ENCODE measurements at places on chromosomes 7 and 10. TPM values are rescaled to one million over a fixed set of nuclear protein-coding genes. Genes with fewer than 3 reads are reported as not detected.

FAM204A gene
- total RNA-seq, result 22.5 TPM

HTR5A gene
- not detected for total RNA-seq

DNA sequence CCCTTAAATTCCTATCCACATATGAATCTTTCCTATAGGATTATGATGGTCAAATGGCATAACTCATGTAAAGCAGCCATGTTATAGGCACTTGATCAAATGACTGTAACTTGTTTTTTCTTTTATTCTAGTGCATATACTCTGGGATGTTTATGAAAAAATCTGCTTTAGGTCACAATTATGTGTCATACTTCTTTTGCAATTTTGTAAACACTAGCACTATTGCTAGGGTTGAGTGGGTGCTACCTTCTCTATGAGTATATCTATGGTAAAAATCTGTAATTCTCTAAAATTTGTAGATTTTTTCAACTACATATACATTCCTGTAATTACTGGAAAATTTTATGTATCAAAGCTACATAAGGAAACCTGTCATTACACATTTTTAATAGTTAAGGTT is 50.0 kb downstream of the HGF start:
- H3K27ac ChIP-seq, result no peak overlapping the region
- no peaks in the 10 kb centered on the region for H3K4me1 ChIP-seq
- no peak for DNase-seq
- no peaks in the 10 kb centered on the region for H3K27me3 ChIP-seq
- H3K4me3 ChIP-seq, result no peak overlapping the region
- H3K36me3 ChIP-seq, result no peaks in the 10 kb centered on the region

GRCh38 chr7:78530351-78530750 is 731.8 kb downstream of the PHTF2 start:
- DNase-seq, result no peak
- no peak overlapping the region for H3K27ac ChIP-seq
- no peaks in the 10 kb centered on the region for H3K27me3 ChIP-seq
- H3K4me1 ChIP-seq, result no peaks in the 10 kb centered on the region
- H3K4me3 ChIP-seq, result no peak overlapping the region

DNA sequence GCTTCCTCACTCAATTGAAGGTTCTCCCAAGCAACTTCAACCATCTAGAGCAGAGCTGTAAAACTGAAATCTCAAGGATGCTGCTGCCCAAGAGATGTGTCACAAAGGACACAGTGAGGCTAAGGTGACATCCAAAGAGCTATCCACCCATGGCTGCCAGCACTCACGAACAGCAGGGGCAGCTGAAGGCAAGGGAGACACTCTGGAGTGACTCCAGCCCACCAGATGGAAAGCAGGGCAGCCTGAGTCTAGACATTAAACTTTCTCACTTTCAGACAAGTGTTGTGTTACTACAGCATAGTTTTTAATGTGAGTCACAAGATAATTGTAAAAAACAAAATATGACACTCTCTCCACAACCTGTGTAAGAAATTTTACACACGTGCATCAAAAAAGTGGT is 113.5 kb downstream of the LARP4B start:
- H3K27ac ChIP-seq, result no peak overlapping the region
- H3K36me3 ChIP-seq, result peaks cover 44% of the 10 kb centered on the region
- no peaks in the 10 kb centered on the region for H3K4me1 ChIP-seq
- DNase-seq, result no peak
- no peak overlapping the region for H3K4me3 ChIP-seq

DNA sequence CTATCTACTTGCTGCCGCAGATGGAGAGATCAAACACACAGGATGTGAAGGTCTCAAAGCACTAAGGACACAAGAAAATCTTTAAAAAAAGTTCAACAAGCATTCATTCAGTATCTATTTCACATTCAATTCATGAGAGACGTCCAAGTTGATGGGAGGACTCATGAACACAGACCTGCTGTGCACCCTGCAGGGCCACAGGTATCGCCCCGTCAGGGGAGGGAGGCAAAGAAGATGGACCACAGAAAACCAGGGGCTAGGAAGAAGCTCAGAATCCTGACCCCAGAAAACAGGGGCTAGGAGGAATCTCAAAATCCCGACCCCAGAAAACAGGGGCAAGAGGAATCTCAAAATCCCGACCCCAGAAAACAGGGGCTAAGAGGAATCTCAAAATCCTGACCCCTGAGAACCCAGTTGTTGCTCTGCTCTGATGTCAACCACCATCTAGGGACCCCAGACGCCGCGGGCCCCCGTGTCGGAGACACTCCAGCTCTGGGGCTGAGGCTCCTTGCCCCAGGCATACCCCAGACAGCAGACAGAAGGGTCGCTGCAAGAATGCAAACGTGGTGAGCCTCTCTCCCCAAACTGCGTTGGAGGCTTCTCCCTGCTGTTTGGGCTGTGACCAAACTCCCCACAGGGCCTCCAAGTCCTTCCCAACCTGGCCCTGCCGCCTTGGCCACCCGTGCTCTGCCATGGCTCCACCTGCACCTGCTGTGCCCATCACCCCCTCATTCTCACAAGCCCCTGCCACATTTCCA is 197.6 kb downstream of the DIP2C start:
- H3K36me3 ChIP-seq, result no peaks in the 10 kb centered on the region
- H3K4me3 ChIP-seq, result peak overlapping the region; percentile 58
- no peak for DNase-seq
- H3K4me1 ChIP-seq, result peaks cover 22% of the 10 kb centered on the region
- no peak overlapping the region for H3K27ac ChIP-seq

- H3K36me3 ChIP-seq, result no peaks in the 10 kb centered on the region
- no peak overlapping the region for H3K27ac ChIP-seq
- H3K4me3 ChIP-seq, result no peak overlapping the region
- no peak for DNase-seq
These were observed 1006.3 kb downstream of the SORCS1 start for GRCh38 chr10:106158241-106158640.

DNA sequence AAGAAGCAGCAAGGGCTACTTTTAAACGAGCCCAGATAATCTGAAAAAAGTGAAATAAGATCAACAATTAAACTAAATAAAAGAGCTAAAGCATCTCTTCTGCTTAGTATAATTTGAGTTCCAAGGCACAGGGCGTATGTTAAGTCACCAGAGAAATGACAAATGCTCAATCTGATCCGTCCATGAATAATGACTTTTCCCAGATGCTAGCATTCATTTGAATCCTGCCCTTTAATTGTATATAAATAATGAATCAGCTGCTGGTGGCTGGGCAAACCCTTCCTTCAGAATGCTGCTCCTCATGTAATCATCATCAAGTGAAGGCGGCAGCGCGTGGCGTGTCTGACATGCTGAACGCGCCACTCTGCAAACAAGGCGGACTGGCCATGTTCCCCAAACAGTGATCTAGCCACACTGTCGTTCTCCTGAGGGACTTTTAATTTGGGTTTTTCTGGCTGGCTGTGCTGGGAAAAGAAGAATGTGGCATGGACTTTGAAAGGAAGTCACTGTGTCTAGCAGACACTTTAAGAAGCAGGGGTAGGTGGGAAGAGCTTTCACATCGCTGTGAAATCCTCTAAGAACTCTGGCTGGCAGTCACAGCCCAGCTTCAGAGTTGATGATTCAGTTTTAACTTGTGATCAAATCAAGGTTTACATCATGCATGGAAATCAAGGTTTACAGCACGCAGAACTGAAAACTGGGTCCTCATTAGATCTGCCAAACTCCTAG is 70.7 kb downstream of the BEND7 start:
- H3K27me3 ChIP-seq, result no peaks in the 10 kb centered on the region
- no peak overlapping the region for H3K4me3 ChIP-seq
- H3K36me3 ChIP-seq, result no peaks in the 10 kb centered on the region

DNA sequence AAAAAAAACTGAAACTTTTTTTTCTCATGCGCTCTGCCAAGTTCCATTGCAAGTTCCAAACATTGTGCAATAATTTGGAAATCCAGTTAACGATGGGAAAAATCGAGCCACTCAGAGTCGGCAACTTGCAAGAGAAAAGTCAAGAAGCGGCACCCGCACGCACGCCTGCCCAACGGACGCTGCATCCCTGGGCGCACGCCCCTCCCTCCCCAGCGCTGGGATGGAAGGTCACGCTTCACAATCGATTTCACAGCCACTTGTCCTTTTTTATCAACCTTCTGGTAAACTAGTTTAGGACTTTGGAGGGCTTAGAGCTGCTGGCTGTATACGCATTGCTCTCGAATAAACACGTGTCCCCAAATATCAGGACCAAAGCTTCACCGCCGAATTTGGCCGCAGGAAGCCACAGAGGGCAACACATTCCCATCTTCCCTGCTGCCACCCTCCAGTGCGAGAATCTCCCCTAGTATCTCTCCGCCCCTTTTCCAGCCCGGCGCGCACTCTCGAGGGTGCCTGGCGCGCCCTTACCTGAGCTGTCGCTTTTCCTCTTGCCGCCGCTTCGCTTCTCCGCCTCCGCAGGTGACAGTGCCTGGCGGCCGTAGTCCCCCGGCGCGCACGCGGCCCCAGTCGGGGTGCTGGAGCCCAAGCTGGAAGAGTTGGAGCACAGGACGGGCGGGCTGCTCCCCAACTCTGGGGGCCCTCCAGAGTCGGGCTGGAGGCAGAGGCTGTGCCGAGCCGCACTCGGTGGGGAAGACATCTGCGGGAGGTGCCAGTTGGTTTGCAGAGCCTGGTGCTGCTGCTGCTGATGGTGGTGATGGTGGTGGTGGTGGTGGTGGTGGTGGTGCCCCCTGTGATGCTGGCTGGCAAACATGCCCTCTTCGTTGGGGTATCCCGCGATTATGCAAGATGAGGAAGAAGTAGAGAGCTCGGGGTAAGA is 857 bp downstream of the MEOX2 start:
- no peak for DNase-seq
- no peaks in the 10 kb centered on the region for H3K36me3 ChIP-seq
- H3K4me3 ChIP-seq, result peak overlapping the region; percentile 83
- H3K27ac ChIP-seq, result peak overlapping the region; percentile 59
- no peaks in the 10 kb centered on the region for H3K27me3 ChIP-seq

DNA sequence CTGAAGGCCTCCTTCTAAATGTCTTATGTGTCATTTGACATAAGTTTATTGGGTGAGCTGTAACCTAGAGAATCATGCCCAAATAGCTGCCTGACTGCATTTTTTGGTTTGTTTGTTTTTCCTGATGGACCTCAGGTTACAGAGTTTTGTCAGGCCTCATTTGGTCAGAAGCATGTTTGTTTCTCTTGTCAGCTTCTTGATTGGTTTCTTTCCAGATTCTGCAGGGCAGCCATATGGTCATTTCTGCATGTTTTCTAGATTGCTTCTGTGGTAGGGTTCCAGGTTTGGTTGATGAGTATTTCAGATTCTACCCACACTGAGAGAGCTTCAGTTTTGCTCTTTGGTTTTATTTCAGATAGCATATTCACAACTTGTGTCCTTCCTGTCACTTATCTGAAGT is 28.0 kb downstream of the GLCCI1 start:
- H3K27ac ChIP-seq, result no peak overlapping the region
- H3K27me3 ChIP-seq, result no peaks in the 10 kb centered on the region
- no peak for DNase-seq
- H3K36me3 ChIP-seq, result no peaks in the 10 kb centered on the region
- no peaks in the 10 kb centered on the region for H3K4me1 ChIP-seq
- no peak overlapping the region for H3K4me3 ChIP-seq

RNF148 gene
- 0.27 TPM for total RNA-seq

DNA sequence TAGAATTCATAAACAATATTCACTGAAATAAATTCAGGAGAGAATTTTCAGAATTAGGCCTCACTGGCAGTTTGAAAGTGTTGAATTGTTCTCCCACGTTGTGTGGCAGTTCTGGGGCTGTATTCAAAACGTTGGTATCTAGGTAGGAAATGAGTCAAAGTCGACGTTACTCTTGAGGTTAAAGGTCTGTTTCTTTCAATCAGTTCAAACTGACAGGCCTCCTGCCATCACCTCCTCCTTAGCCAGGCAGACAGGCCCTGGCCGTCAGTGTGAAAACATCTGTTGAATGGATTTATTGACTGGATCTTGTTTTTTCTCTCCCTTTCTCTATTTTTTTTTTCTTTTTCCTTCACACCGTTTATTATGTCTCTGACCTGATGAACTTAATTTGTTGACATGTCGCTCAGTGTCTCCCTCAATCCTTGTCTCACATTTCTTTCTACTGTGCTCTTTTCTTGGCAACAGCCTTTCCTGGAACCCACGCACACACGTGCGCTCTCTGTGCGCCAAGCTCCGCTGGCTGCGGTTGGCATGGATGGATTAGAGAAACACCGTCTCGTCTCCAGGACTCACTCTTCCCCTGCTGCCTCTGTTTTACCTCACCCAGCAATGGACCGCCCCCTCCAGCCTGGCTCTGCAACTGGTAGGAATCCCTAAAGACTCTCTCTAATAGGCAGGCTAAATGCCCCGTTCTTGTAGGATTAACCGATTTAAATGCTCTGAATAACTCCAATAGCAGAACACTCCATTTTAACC is 231.7 kb downstream of the HDAC9 start:
- H3K27ac ChIP-seq, result no peak overlapping the region
- H3K36me3 ChIP-seq, result no peaks in the 10 kb centered on the region
- H3K4me1 ChIP-seq, result no peaks in the 10 kb centered on the region
- no peaks in the 10 kb centered on the region for H3K27me3 ChIP-seq
- no peak for DNase-seq

GRM8 gene
- total RNA-seq, result not detected

GRCh38 chr7:108598153-108598552 is 28.5 kb downstream of the DNAJB9 start:
- no peaks in the 10 kb centered on the region for H3K36me3 ChIP-seq
- no peaks in the 10 kb centered on the region for H3K4me1 ChIP-seq
- no peak overlapping the region for H3K4me3 ChIP-seq
- H3K27me3 ChIP-seq, result no peaks in the 10 kb centered on the region
- DNase-seq, result no peak
- no peak overlapping the region for H3K27ac ChIP-seq

CYP3A4 gene
- not detected for total RNA-seq

DNA sequence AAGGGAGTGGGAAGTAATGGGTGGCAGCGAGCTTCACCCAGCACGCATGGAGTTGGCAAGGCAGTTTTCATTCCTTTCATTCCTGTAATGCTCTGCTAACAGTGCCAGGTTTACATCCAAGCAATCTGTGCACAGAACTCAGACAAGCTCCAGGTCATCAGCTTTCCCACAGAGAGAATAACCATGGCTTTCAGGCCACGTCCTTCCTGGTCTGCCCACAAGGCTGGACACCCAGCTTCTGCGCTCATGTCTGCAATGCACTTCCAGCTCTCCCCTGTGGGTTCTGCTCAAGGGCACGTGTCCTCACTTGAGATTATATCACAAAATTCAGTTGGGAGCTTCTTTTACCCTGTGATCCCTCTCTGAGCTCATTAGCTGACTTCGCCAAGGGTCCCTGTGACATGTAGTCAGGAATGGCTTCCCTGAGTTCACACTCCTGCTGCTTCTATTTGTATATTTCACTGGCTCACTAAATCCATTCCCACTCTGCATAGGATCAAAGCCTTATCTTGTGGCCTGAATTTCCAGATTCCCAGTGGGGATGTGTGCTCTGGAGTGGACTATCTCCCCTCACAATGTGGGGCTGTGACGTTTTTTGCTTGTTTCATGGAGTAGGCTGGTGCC is 18.6 kb downstream of the AKR1C2 start:
- no peak for DNase-seq
- H3K27ac ChIP-seq, result peak overlapping the region; percentile 46
- H3K4me1 ChIP-seq, result peaks cover 5% of the 10 kb centered on the region
- no peak overlapping the region for H3K4me3 ChIP-seq
- H3K27me3 ChIP-seq, result no peaks in the 10 kb centered on the region

ZNF488 gene
- total RNA-seq, result not detected

All from thoracic aorta (tissue), 2 donors.